ENCODE measurements at places on chromosomes 1 and 21. TPM values are rescaled to one million over a fixed set of nuclear protein-coding genes. Genes with fewer than 3 reads are reported as not detected.

GBP6 gene
- 2.8 TPM for total RNA-seq

KANK4 gene
- total RNA-seq = not detected

ADGRL4 gene
- not detected for total RNA-seq

DEPDC1 gene
- total RNA-seq = 18.0 TPM

DNA sequence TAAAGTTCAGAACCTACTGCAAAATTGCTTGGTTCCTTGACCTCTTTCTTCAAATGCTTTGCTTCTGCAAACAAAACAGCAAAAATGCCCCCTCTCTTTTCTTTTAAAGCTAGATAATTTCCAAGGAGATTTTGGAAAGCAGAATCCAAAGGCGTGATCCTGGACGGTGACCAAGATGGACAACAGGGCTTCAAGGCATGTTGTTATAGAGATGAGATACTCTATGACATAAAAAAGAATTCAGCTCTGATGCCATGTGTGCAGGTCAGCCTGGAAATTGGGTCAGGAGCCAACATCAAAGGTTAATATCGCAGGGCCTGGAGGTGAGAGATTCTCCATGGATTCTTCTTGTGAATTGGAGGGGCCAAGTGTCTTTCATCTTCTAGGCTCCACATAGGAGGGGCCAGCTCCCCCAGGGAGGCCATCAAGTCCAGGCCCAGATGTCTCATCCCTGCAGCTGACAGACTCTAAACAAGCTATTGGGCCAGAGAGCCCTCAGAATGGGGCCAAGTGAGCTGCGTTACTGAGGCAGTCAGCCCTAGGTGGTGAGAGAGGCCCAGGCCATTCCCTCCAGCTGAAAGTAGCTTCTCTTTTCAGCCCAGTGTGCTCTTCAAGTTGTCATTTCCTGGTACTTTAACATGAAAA lies 45.5 kb downstream of the NMNAT2 start:
- no peak for DNase-seq

- no peak for DNase-seq
These were observed 205.6 kb upstream of the KAZN start for GRCh38 chr1:14392859-14393365.

DNA sequence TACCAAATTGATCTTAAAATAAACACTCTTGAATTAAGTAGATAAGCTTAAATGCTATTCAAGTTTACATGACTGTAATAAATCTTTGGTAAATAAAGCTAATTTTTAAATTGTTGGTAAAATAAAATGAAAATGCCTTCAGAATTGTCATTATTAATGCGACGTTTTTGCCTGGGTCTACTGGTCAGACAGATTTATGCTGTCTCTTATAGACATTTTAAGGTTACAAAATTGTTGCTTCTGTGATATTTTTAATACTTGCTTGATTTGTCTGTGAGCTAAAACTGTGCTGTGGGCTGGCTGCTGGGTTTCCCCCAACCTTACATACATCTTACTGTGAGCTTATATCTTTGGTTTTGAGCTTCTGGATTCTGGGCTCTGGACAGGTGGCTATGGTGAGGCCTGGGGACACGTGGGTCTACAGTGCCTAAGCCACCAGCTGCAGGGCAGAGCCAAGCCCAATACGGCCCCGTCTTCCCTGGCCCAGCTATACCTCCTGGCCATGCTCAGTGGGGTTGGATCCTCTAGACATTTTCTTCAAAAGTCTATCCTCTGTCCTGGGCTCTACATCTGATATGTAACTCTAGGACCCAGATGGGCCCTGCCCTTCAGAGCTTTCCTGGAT lies 81.4 kb downstream of the ETS2 start:
- no peak for DNase-seq

DNA sequence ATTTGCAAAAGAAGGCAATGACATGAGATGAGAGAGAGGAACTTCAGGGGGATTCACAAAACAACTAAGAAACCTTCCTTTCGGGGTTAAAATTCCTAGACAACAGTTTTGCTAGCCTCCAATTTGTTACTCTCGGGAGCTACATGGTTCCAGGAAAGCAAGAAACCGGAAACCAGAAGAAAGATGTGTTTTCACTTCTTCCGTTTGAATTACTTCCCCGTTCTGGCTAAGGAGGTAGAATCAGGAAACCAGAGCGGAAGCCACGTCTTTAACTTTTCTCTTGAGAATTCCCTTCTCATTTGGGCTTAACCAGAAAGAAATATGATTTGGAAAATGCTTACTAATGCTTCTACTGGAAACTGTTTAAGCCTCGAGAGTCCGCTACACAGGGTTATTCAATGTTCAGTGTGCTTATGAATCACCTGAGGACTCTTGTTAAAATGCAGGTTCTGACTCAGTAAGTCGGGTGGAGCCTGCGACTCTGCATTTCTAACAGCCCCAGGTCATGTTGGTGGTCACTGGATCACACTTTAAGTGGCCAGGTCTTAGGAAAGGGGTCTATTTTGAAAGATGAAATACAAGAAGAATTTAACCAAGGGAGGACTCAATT lies 43.5 kb upstream of the MCOLN3 start:
- peak; percentile 18 for DNase-seq

- DNase-seq = no peak
These were observed 62.1 kb downstream of the DEGS1 start for GRCh38 chr1:224245188-224245587.

GRCh38 chr1:94000510-94001282 lies 91.5 kb upstream of the GCLM start:
- no peak for DNase-seq

DNA sequence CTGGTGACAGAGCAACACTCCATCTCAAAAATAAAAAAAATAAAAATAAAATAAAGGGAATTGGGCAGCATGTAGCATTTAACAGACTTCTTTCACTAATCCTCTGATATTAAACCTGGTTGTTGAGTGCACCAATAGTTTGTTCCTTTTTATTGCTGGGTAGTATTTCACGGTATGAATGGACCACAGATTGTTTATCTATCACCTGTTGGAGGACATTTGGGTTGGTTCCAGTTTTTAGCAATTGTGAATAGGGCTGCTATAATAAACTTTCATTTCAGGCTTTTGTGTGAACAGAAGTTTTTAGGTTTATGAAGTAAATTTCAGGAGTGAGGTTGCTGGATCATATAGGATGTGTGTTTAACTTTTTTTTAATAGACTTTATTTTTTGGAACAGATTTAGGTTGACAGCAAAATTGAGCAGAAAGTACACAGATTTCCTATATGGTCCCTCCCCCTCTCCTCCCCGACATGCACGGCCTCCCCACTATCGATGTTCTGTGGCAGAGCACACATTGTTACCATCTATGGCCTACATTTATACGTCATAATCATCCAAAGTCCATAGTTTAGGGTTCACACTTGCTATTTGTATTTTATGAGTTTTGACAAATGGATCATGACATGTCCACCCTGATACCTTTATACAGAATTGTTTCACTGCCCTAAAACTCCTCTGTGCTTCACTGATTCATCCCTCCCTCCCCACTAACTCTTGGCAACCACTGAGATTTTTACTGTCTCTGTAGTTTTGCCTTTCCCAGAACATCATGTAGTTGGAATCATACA lies 66.1 kb upstream of the TMPRSS2 start:
- no peak for DNase-seq

DNA sequence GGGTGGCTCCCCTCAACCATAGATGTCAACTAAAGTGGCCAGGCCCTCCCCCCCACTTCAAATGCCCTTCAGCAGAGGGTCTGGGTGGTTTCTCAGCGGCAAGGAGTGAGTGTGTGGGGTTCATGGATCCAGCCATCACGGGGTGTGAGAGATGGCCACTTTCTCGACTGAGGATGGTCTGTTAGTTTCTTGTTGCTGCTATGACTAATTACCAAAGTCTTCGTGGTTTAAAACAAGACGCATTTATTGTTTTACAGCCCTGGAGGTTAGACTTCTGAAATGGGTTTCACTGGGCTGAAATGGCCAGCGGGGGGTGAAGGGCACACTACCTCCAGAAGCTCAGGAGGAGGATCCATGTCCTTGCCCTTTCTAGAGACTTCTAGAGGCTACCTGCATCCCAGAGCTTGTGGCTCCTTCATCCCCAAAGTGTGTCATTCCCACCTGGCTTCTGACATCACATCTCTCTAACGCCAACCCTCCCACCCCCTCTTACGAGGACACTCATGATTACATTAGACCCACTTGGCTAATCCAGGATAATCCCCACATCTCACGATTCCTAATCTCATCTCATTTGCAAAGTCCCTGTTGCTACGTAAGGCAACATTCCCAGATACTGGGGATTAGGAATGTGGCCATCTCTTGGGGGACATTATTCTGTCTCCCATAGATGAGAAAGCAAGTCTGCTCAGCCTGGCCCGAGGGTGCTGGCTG lies 53.0 kb downstream of the EPHB2 start:
- DNase-seq = no peak

GRCh38 chr1:156836041-156836654 lies 19.5 kb upstream of the SH2D2A start:
- DNase-seq = peak; percentile 81

DNA sequence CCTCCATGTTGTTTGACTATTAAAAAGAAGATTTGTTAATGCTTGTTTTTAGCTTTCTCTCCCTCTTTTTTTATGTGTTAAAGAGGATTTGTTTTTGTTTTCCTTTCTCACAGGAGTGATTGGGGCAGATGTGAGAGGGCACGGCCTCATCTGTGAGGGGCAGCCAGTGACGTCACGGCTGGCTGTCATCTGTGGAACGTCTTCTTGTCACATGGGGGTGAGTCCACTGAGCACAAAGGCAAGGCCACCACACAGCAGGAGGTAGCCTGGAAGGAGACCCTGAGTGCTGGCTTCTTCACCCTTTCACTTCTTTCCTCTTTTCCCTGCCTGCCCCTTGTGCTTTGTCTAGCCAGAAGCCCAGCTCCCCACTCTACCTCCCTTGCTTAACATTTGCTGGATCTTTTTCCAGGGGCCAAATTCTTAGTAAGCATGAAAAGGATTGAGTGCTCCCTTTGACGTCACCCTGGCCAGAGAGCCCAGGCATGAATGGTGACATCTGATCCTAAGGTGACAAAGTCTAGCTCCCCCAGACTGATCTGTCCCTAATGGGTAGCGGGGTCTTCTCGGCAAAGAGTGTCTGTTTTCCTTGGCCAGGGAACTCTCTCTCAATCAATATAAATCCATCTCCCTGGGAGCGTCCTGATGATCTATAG lies 257.2 kb downstream of the FGGY start:
- no peak for DNase-seq

GRCh38 chr21:45102391-45102932 lies 28.1 kb downstream of the ADARB1 start:
- no peak for DNase-seq

DNA sequence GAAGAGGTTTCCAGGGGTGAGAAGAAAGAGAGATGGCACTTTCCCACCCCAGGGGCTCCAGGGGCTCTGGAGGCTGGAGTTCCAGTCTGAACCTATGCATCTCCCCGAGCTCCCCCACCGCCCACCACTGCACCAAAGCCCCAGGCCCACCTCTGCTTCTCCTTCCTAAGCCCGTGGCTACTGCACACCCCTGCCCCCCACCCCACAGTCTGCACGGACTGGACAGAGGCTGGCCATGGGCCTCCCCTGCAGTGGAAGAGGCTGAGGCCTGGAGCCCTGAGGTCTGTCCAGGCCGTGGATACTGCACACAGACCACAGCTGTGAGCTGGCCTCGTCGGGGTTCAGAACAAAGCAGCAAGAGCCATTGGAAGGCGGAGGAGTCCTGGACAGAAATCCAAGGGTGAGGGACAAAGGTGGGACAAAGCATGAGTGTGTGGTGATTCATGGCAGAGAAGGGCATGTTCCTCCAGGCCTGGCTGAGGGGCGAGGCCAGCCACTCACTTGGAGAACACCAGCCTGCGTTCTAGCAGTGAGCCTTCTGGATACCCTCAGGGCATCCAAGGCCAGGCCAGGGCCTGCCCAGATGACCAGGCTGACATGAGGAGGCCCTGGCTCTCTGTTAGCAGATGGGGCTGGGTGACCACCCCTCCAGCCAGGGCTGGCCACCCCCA lies 244.8 kb upstream of the VAMP3 start:
- DNase-seq = no peak

DNA sequence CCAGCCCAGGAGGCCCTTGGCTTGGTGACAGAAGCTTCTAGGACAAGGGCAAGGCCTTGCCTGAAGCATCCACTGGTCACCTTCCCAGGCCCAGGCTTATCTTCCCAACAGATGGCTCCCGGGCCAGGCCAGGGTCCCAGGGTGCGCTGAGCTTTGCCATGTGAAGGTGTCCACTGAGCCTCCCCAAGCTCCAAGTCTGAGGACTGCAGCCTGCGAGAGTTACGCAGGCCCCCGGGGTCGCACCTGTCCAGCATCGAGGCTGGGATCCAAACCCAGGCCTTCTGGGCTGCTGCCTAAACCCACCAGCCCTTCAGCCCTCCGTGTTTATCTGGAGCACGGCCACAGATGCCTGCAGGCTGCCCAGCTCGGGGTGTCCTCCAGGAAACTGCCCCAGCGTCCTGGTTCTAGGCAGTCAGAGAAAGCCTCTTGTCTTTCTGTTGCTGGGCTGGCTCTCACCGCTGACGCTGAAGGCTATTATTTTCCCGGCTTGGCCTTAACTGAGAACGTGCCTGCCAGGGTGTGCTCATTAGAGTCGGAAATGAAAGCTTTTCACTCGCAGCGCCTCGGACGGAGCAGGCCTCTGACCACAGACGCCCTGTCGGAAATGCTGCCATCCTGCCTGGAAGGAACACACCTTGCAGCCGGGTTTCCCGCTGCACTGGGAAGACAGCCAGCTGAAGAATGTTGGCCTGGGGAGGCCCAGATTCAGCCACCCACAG lies 71.4 kb downstream of the MEGF6 start:
- DNase-seq = no peak

GRCh38 chr1:156502391-156502893 lies 1.9 kb upstream of the MEF2D start:
- DNase-seq = no peak

DNA sequence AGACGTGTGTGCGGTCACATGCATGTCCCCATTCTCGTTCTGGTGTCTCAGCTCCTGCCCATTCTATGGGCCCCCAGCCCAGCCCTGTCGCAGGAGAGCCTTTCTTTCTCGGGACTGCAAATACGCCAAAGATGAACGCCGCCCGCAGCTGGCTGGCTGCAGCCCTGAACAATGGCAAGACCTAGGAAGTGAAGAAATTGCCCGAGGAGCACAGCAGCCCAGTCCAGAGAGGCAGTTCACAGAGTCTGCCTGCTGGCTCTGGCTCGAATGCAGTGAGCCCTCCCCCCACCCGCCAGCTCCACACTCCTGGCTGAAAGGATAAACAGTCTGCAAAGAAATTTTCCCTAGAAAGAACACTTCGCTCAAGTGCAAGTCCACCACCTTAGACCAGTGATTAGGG lies 23.3 kb downstream of the PAX7 start:
- no peak for DNase-seq

DNA sequence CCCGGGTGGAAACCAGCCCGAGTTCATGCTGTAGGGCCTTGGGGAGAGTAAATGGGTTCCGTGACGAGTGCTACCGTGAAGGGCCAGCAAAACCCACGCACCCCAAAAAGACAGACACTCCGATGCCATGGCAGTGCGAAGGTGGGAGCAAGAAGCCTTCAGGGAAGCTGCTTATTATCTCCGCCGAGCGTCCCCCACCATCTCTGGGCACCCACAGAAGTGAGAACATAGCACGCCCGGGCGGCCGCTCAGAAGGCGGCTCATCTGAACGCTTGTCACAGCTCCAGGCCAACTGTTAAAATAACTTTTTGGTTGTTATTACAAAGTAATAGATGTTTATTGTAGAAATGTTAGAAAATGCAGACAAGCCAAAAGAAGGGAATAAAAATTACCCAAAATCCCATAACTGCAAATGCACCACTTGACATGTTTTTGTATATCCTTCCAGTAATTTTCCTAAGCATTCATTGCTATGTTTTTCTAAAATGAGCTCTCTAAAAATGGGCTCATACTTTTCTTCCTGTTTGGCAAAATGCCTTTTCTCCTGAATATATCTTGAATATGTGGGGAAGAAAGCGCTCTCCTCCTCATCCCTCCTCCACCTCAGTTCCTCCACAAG lies 234.9 kb downstream of the NPHP4 start:
- DNase-seq = no peak

GRCh38 chr1:156738407-156738806 lies 2.5 kb downstream of the MRPL24 start:
- DNase-seq = no peak
